ENCODE measurements at places on chromosomes 4 and X.
A peak's percentile ranks its signal among the peaks of the same experiment; 100 is the strongest.

GRCh38 chr4:189090174-189090814, 850.4 kb upstream of the FRG1 start:
- DNase-seq: no peak

- no peak for DNase-seq
Measured at GRCh38 chrX:53571494-53571893, 115.0 kb downstream of the HUWE1 start.

GRCh38 chr4:6200011-6200921, at the start of gene JAKMIP1:
Gene JAKMIP1 (minus strand): TSS chr4:6200549. CDS start chr4:6112850, 87,699 bp downstream.
- peak; percentile 20 for DNase-seq

- no peak for DNase-seq
Measured at GRCh38 chrX:115709039-115709438, 148.1 kb downstream of the PLS3 start.

DNA sequence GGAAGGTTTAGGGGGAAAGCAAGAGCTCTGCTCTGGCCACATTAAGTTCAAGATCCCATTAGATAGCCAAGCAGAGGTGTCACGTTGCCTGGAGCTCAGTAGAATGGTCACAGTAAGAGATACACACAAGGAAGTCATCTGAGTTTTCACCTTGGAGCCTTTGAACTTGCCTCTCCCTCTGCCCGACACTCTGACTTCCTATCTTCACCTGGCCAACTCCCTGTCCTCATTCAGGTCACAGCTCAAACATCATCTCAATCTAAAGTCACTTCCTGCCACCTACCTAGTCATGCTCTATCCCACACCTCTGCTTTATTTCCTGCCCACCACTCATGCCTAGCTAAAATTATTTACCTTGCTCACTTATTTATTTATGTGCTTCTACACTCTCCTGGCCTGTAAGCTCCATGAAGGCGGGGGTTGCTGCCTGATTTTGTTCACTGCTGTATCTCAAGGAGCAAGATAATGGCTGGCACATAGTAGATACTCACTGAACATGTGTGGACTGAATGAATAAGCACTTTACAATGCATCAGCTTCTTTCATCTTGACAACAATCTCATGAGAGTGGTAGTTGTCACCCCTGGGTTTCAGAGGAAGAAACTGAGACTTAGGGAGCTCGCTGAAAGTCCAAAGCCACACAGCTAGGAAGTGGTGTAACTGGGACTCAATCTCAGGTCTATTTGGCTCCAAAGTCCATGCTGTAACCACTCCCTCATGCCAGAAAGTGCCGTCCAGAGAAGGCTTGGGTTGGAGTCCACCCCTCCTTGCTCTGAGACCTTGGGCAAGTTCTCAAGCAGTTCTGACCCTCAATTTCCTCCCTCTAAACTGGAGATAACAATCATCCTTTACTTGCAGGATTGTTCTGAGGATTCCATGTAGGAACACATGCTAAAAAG, 40.3 kb downstream of the EFNB1 start:
- DNase-seq: no peak

DNA sequence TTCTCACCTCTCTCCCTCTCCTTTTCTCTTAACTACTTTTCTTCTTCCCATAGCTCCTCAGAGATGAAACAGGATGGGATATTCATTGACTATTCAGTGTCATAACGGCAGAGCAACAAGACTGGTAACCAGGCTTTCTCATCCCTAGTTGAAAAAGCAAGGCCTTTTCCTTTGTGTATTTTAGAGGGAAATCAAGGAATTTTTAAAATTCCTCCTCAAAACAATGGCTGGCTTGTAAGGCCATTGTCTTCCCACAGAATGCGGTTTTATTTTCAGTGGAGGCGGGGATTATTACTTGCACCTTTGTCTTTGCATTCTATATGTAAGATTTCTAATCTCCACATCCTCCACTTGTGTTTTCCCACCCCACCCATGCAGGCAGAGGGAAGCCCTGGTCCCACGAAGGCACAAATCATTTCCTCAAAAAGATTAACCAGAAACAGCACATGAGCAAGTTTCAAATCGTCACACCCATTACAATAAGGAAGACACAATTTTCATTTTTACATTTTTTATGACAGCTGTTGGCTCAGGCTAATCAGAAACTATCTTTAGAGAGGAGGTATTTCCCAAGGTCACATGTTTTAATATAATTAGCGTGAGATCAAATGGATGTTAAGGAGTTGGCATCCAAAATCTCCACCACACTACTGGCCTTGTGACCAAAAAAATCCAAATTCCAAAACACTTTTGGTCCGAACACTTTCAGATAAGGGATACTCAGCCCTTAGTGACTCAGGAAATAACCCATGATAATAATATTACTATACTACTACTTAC, 53.0 kb upstream of the KDR start:
- no peak for DNase-seq

- DNase-seq: no peak
Measured at GRCh38 chr4:47640911-47641310, 155.8 kb downstream of the ATP10D start.

GRCh38 chr4:73869130-73870055, at the start of gene CXCL1:
Gene CXCL1 (plus strand): TSS chr4:73869393. CDS start chr4:73869471, 78 bp downstream.
- DNase-seq: no peak

- DNase-seq: no peak
Measured at GRCh38 chr4:188971125-188971524, 831.9 kb downstream of the TRIML1 start.

DNA sequence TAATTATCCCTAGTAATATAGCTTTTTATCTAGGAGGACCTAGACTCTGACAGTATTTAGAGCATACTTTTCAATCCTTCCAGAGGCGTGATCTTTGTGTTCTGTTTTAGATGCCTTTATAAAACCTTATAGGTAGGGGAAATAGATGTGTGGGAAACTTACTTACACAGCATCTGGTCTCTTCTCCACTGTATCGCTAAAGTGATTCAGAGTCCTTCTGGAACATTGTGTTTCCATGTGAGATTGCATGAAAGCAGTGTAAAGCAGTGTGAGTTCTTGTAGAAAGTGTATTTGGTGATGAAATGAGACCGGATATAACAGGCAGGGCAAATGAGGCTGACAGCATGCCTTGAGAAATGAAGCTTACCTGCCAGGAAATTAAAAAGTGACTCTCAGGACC, 9.5 kb downstream of the GABRB1 start:
- DNase-seq: no peak

GRCh38 chrX:40150503-40150902, 52.7 kb upstream of the BCOR start:
- no peak for DNase-seq

- no peak for DNase-seq
Measured at GRCh38 chr4:114026447-114026846, 47.0 kb upstream of the ARSJ start.

GRCh38 chrX:100643956-100644860, at the start of gene SRPX2:
Gene SRPX2 (plus strand): TSS chrX:100644199. CDS start chrX:100646323, 2,124 bp downstream.
- DNase-seq: no peak

- peak; percentile 60 for DNase-seq
Measured at GRCh38 chr4:77697860-77698590, 92.4 kb downstream of the CXCL13 start.

DNA sequence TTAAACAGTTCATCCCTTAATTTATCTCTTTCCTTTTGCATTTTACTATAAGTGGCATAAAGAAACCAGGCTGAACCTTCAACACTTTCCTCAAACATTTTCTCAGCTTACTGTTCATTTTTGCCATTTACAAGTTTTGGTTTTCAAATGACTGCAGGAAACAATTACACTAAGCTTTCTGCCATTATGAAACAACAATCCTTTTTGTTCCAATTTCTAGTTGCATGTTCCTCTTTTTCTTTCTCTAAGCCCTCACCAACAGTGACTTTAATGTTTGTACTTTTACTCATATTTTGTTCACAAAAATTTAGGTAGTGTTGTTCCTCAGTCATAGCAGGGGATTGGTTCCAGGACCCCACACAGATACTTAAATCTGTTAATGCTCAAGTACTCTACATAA, 1526.1 kb downstream of the STIM2 start:
- no peak for DNase-seq

DNA sequence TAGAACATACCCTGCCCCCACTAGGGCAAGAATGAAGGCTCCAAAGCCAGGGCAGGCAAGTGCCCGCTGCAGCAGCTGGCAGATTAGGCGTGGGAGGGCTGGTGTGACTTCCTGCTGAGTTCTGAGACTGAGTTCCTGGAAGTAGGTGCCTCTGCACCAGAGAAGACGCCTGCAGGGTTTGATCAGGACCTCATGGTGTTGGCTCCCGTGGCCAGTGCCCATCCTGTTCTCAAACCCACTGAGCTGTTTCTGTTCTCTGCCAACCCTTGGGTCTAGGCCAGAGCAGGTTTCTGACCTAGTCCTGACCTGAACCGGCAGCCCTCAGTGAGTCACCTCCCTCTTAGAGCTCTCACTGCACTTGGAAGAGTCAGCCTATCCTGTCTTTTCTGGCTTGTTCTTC, 220.7 kb downstream of the HS6ST2 start:
- DNase-seq: no peak

- DNase-seq: peak; percentile 94
Measured at GRCh38 chr4:169659716-169660670, 39.6 kb downstream of the CLCN3 start.

GRCh38 chrX:41457613-41458192, 10.6 kb downstream of the NYX start:
- DNase-seq: peak; percentile 0

DNA sequence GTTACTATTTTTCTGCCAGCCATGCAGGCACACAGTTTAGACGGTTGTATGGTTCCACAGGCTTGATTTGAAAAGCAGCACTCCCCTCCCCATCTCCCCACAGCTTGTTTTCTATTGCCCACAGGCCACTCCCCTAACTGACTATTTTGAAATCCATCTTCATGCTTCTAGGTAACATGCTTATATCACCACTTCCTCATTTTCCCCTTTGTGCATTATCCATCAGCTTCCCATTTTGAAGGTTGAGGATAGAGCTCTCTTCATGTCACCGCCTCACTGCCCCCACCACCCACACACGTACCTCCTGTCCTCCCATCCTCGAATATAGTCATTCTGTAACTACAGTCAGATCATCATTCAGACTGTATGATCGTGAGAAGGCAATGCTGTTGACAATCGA, 224.7 kb downstream of the MID1 start:
- no peak for DNase-seq

DNA sequence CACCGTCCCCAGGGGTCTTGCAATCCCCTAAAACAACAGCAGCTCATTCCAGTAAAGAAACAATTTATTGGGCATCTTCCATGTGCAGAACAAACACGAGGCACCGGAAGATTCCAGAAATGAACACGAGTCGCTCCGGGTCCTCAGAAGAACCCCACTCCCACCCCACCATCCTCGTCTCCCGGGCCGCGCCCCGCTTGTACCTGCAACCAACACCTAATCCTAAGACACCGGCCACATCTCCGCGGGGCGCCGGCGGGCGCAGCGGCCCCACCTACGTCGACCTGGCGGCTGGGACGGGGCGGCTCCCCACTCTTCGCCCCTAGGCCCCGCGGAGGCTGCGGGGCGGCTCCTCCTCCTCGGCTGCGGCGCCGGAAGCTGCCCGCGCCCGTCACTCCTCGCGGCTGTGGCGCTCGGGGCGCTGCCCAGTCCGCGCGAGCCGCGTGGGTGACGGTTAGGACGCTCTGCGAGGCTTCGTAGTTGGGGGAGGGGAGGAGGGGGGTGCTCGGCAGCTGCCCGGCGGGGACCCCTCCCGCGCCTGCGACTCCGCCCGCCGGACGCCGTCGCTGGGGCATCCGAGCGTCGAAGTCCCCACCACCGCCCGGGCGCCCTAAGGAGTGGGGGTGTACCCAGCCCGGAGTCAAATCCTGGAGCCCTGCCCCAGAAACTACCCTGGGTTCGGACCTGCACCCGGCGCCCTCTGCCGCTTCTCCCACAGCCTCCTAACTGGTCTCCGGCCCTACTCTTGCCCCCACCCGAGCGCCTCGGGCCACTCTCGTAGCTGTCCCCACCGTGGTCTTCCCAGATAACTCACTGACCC, at the start of gene CCDC158:
TSS of gene CCDC158 (minus strand) at position 380 of the 820 bp plus-strand sequence. CDS start 17,934 bp downstream, outside the sequence.
- no peak for DNase-seq

- DNase-seq: no peak
Measured at GRCh38 chrX:131061306-131061705, 3.2 kb downstream of the ARHGAP36 start.

DNA sequence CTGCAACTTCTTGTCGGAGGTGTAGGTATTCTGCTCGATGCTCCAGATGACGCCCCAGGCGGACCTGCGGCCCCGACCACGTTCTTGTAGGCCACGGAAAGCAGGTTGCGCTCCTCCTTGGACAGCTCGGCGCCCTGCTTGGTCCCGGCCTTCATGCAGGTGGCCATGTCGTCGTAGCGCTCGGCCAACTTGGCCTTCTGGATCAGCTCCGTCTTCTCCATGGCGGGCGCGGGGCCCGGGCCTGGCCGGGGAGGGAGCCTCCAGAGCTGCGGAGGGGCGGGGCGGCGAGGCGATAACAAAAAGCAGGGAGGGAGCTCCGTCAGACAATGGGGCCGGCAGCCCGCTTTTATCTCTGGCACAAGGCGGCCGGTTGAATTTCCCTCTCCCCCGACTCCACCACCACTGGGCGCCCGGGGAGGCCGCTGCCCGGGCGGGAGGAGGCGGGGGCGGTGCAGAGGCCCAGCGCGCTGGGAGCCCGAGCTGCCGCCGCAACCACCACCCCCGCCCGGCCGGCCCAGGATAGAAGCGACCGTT, 28.3 kb upstream of the DRP2 start:
- no peak for DNase-seq

DNA sequence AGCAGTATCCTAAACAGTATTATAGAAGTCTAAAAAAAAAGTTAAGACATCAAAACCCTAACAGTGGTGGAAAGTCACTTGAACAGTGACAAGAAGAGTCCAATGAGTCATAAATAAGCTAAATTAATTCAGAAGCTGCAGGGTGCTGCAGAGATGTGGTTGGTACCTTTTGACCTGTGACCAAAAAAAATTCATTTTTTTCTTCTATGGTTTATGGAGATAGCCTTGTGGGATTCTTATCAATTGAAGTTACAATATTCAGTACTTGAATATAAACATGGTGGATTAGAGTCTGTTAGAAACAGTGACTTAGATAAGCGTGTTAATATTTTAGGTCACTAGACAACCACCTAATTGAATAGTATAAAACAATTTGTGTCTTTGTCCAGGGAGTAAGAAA, 35.4 kb downstream of the CCSER1 start:
- no peak for DNase-seq

DNA sequence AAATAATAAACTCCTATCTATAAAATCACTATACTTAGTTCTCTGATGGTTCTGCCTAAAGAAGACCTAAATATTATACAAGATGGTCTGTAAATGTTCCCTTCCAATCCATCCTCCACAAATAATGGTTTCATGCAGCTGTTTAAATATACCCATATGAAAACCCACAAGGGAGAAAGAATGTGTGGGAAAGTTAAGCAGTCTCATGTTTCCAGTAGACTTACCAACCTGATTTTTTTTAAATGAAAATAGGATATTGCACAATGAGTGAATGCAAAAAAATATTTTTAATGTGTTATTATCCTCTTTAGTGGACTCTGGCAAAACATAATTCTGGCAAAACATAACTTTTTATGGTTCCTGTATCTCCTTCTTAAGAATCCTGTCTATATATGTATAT, 23.3 kb downstream of the CAMK2D start:
- no peak for DNase-seq

- no peak for DNase-seq
Measured at GRCh38 chrX:3962511-3963311, 249.3 kb upstream of the PRKX start.

GRCh38 chrX:9573282-9574106, 108.6 kb downstream of the TBL1X start:
- DNase-seq: peak; percentile 21

- no peak for DNase-seq
Measured at GRCh38 chr4:80221161-80221560, 23.9 kb downstream of the PRDM8 start.

- no peak for DNase-seq
Measured at GRCh38 chr4:6926681-6927478, 17.3 kb downstream of the TBC1D14 start.

- DNase-seq: no peak
Measured at GRCh38 chr4:184782731-184783373, 42.9 kb downstream of the ACSL1 start.
